Activated T-helper 1 cell treated with anti-CD3 and anti-CD28 coated beads, Interleukin-2, amount 50 U/mL, for 16 hours (primary cell): ENCODE measurements at places on chromosomes 16 and 17.

- DNase-seq: no peak
Measured at GRCh38 chr17:66275651-66276050, 26.8 kb upstream of the PRKCA start.

DNA sequence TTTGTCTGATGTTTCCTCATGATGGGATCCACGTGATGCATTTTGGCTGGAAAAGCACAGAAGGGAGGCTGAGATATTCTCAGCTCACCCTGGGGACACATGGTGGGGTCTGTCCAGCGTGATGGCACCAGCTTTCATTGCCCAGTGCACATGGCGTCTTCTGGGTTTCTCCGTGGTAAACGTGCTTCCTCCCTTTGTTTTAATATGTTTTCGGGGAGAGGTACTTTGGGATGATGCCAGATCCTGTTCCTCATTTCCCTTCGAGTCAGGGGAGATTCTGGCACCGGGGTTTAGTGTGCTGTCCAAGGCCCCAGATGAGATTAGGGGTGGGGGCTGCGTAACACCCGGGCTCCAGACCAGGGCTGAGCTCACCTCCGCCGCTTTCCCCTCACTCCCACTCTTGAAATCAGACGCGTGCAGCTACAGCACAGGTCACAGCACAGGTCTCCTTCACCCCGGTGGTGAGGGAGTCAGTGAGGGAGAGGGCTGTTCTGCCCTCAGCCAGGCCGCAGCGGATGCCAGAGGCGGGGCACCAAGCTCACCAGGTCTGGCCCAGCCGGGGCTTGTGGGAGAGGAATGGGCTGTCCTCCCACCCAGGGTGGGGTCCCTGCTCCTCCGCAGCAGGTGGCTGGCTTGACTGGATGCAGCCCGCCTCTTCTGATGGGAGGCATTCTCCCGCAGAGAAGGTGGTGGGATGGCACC, 33.9 kb downstream of the COX4I1 start:
- no peak for DNase-seq

- DNase-seq: no peak
Measured at GRCh38 chr16:83306961-83307593, 500.7 kb upstream of the HSBP1 start.

DNA sequence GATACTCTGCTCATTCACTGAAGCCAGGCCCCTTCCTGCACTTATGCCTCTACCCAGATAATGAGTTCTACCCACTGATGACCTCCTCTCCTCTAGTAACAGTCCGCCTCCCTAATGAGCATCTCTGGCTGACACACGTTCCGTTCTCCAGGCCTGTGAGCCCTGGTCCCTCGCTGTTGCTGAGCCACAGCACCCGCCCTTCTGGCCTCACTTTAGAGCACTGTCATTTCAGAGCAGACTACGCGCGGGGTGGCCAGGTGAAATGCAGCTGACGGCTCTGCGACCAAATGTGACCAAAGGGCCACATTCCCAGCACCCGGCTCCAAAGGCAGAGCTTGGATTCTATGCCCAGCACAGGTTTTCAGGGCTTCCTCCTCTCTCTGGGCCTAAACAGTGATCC, 13.8 kb downstream of the PSMD3 start:
- DNase-seq: no peak

GRCh38 chr17:7023576-7024401, 939 bp downstream of the BCL6B start:
- DNase-seq: peak; percentile 89

DNA sequence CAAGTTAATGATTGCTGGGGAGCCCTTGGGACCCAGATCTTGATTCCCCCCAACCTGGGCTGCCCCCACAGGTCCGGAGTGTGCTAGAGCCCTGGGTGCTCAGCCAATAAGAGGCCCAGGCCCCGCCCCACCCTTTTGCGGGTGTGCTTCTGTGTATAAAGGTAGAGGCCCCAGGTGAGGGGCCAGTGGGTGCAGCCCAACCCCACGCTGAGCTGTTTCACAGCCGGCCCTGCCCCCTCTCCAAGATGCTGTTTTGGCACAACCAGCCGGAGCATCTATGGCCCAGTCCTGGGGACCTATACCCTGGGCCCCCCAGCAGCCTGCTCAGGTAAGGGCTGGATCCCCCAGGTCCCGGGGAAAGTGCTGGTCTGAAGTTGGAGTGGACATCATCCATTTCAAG, 11.8 kb upstream of the STAC2 start:
- DNase-seq: no peak

GRCh38 chr16:72649254-72649944, 398.5 kb downstream of the ZFHX3 start:
- DNase-seq: no peak

- DNase-seq: no peak
Measured at GRCh38 chr17:75542229-75542628, 16.7 kb downstream of the LLGL2 start.

DNA sequence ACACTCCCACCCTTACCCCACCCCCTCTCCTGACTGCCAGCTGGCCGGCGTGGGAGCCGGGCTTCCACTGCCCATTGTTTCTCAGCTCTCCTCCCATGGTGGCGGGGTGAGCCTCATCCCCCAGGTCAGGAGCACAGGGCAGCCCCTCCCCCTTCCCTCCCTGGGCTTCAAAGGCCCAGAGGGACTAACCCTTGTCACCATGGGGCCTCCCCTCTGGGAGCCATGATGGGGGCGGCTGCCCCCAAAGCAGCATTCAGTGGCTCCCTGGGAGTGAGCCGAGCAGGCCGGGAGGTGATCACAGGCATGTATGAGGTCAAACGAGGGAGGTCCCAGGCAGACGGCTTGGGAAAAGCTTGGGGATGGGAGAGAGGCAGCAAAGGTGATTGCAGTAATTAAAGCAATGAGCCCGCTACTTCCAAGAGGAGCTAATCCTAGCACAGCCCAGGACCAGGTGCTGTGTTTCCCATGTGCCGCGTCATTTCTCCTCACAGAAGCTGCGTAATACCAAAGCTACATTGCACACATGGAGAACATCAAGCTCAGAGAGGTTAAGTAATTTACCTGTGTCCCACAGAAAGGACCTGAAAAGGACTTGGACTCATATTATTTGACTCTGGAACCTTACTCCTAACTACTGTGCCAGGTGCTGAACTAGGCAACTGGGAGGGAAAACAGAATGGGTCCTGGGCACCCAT, 24.5 kb downstream of the CDK5RAP3 start:
- no peak for DNase-seq

GRCh38 chr16:57374067-57374534, 1.8 kb downstream of the CX3CL1 start:
- DNase-seq: no peak

GRCh38 chr16:51407199-51407598, 256.1 kb upstream of the SALL1 start:
- no peak for DNase-seq

DNA sequence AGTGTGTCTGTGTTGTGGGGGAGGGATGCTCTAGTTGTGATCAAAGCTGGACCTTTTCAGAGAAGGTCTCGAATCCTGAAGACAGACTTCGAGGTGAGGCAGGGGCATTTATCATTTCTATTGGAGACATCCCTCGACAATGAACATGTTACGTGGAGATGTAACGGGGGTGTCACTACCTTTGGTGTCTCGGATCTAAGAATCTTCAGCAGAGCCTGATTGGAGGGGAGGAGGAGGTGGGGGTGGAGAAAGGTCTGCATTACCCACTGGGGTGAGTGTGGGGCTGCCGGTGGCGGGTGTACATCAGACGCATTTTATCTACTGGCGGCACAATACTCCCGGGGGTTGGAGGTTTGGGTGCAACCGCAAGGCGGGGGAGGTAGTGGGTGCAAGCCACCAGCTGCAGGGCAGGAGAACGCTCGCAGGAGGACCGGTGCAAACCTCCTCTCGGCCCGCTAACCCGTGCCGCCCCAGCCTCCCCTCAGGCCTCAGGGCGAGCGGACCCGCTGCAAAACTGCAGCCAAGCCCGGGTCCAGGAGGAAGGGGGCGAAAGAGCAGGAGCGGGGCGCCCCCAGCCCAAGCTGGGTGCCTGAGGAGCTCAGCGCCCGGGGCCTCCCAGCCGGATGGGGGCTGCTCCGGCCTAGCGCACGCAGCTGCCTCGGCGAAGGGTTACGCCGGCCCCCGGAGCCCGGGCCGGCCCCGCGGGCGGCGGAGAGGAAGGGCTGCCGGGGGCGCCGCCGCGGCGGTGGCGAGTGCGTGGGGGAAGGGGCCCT, 735 bp downstream of the ZNF652 start:
- DNase-seq: peak; percentile 70

DNA sequence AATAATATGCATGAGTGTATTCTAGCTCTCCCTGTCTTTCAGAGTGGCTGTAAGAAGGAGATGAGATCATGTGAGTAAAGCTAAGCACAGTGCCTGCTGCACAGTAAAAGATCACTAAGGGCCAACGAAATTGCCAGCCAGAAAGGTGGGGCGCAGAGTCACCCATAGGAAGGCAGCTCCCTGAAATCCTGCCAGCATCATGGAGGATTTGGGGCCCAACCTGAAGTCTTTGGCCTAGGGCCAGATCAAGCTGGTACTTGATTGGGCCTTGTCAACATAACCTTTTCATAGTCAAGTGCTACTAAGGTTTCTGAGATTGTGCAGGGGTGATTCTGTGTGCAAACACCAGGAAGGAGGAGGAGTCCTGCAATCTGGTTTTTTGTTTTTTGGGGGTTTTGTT, 16.5 kb downstream of the SCNN1B start:
- DNase-seq: no peak

- DNase-seq: no peak
Measured at GRCh38 chr17:74097450-74098135, 105.9 kb upstream of the RPL38 start.

DNA sequence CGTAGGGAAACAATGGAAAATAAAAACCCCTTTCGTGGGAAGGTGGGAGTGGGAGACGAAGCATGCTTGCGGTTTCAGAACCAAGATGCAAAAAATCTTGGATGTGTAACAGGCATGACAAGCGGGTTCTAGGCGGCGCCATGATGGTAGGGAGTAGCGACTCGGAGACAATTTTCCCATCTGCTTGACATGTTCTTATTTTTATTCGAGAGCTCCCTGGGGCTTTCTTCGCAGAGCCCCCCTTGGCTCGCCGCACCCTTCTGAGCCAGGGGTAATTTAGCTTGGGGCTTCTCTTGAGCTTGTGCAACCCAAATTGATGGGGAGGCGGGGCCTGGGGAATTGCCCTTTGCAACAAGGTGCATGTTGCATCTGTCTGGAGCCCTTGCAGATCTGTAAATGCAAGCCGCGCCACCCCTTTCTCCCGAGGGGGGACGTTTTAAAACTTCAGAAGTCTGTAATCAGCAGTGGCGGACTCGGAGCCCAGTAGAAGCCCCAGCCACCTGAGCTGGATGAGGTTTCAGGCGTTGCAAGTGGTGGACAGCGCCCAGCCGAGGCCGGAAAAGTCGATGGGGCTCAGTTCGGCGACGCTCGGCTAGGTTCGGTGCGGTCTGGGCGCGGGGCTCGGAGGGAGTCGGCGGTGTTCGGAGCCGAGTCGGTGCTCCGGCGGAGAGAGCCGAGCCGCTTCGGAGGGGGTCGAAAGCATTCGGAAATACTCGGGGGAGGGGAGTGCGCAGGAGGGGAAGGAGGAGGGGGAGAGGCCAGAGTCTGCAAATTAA, 2.9 kb downstream of the GNAO1 start:
- DNase-seq: peak; percentile 60

DNA sequence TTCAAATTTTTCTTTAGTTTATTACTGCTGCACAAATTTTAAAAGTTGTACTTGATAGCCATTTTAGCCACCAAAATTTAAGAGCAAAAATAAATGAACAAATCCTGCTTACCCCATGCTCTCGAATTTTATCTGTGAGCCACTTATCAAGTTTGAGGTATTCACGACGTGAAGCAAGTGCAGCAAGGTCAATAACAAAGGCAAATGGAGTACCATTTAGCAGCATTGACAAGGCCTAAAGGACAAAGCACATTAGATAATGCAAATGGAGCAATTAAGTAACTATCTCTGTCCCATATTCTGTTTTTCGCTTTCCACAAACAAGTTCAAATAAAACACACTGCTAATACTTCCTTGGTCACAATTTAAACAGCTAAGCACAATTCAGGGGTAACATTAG, 54.7 kb downstream of the CNOT1 start:
- no peak for DNase-seq

GRCh38 chr16:27378871-27379481, 23.0 kb upstream of the IL21R start:
- no peak for DNase-seq

DNA sequence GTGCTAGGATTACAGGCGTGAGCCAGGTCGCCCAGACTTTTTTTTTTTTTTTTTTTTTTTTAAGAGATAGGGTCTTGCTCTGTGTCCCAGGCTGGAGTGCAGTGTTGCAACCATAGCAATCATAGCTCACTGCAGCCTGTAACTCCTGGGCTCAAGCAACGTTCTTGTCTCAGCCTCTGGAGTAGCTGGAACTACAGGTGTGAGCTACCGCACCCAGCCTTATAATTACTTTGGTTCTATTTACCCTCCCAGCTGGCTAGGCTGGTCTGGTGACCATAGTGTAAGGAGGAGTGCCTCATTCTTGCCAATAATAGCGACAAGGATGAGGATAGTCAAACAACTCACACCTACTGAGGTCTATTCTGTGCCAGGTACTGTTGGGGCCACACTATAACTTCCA, 39.6 kb upstream of the USP7 start:
- no peak for DNase-seq

- peak; percentile 49 for DNase-seq
Measured at GRCh38 chr17:79087428-79088143, 13.0 kb downstream of the ENGASE start.

DNA sequence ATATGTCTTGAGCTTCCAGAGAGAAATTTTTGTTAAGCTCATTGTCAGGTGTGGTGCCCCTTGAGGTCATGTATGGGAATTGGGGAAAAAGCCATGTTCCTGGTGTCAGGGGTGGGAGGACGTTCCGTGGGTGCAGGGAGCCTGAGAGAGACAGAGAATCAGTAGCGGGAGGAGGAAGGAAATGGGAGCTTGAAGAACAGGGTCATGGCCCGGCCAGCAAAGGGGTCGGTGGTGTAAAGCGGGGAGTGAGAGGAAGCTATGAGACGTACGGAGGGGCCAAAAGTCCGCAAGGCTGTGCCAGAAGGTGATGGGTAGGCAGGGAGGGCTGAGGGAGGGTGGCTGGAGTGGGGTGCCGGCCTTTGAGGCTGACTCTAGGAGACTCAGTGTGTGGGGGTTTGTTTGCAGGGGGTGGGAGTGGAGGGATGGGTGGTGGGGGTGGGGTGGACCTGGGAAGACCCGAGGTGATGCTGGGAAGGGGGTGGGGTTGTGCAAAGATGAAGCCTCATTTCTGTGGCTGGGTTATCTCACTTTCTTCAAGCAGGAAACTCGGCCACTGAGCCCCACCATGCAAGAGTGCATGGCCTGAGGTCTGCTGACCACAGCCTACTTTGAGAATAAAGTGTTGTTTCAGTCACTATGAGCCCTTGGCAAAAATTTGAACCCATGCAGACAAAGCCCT, 63.6 kb downstream of the PLCG2 start:
- no peak for DNase-seq

- no peak for DNase-seq
Measured at GRCh38 chr17:72696156-72696555, 396.3 kb downstream of the SLC39A11 start.

- DNase-seq: no peak
Measured at GRCh38 chr16:89618109-89618998, 4.9 kb downstream of the DPEP1 start.

DNA sequence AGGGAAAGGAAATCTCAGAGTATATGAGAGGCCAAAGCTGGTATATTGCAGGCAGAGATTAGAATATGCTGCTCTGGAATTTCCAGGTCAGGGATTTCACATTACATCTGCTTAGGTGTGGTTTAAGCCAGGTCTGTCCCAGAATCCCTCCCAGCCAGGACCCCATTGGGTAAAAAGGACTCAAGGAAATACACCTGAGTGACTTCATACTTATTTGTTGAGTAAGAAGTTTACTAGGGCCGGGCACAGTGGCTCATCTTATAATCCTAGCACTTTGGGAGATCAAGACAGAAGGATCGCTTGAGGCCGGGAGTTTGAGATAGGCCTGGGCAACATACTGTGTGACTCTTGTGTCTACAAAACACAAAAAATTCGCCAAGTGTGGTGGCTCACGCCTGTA, 7.2 kb downstream of the PIPOX start:
- no peak for DNase-seq
